ENCODE measurements at places on chromosomes 4 and X. TPM values are rescaled to one million over a fixed set of nuclear protein-coding genes. Genes with fewer than 3 reads are reported as not detected.

DNA sequence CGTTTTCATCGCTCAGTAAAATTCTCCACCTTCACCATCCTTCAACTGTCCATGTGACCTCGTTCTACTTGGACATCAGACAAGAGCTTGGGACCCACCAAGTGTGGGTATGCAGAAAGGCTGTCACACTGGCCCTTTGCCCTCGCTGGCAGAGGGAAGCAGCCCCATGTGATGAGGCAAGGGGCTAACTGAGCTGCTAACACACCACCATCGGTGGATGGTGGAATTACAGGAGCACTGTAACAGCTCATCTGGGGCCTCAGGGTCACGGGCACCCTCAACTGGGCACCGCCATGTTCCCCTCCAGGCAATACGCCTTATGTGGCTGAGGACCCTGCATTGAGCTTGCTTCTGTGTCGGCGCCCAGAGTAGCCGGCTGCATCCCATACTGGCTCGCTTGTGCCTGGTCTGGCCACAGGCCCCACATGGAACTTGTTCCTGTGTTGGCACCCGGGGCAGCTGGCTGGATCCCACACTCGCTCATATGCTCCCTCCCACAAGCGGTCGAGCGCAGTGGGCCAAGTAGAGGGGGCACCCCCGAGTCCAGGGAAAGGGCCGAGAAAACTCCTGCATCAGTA, 109.5 kb downstream of the TAB3 start:
- DNase-seq, result no peak

- DNase-seq, result no peak
Observed at GRCh38 chrX:70456256-70456655, 11.6 kb downstream of the DLG3 start.

GRCh38 chrX:49059681-49060085, 884 bp downstream of the CCDC120 start:
- no peak for DNase-seq

DNA sequence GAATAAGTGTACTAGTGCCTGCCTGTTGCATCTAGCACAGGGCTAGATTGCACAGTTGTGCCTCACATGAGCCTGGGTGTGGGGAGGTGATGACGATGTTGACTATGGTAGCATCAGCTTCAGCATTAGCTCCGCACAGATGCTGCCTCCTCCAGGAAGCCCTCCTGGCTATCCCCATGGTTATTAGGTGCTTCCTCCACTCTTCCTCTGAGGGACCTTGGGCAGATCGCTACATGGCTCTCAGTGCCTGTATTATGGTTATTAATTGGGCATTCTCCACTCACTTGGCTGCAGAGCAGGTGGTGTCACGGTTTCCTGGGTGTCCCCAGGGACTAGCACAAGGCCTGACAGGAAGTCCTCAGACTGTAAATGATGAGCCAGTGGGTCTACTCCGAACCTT, 325.6 kb downstream of the ARHGAP10 start:
- no peak for DNase-seq

DNA sequence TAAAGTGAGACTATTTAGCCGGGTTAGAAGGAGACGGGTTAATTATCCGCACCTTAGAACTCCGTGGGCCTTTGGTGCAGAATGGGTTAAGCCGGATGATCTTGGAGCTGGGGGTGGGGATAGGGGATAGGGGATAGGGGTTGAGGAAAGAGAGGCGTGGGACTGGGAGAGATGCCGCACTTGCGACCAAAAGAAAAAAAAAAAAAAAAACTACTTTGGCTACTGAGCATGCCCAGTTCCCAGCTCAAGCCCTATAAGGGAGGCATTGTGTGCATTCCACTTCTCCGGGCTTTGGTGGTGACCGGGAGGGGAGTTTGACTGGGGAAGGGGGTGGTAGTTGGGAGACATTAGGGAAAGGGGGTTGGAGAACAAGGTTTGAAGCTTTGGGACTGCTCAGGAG, at the start of gene SLITRK4:
Gene SLITRK4 (minus strand): TSS at position 187 of the 400 bp plus-strand sequence. CDS start 4,993 bp downstream, outside the sequence.
- DNase-seq, result peak; percentile 78

DNA sequence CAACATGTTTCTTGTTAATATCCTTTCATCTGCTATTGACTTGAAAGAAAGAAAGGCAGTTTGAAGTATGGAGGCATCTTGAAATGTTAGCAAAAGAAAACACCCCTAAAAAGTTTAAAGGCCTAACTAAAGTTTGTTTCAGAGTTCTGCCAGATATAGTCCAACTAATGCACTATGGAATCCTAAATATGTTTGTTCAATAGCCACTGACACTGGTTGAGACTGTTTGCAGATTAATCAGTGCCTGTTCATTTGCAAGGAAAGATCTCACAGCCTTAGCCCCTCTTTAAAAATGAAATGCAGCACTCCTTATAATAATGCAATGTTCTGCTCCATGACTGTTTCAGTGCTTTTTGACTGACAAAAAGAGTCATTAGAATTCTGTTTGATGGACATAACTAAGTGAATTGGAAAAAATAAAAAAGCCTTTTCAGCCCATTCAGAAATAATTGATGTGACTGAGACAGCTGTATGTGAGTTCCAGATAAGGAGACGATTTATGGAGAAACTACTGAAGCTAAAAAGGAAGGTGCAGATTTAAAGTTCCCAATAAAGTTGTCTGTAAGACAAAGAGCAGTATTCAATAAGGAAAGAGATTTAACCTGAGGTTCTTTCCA, 192.0 kb downstream of the PCDH7 start:
- no peak for DNase-seq

DNA sequence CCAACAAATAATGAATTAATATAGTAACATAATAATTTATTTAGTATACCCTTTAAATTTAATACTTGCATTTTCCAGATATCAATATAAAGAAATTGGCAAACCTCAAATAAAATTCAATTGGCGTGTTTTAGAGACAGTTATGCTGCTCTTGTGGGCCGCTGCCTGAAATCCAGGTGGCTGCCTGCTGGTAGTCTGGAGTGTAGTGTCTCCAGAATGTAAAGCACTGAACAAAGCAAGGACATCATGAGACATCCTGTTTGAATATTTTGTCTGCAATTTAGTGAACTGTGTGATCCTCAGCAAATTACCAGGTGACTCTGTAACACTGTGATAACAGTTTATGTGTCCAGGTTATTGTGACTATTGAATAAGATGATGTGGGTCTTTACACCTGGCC, 29.9 kb downstream of the ZFP42 start:
- DNase-seq, result no peak

DNA sequence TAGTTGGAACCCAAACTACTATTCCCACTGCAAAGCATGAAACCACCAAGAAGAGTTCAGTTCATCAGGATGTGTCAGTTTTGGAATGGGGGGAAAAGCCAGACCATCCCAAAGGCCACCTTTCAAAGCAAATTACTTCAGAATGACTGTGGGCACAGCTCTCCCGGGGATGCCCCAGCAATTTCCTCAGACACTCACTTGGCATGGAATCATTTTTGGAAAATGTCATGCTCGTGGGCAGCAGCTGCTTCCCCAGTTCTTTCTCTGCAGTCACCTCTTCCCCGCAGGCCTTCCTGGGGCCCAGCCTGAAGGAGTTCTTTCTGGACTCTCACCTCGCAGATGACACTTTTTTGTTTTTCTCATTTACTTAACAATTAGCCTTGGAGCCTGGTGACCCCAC, 350.3 kb downstream of the NR3C2 start:
- no peak for DNase-seq

GRCh38 chr4:119656342-119656741, 27.7 kb upstream of the PDE5A start:
- DNase-seq, result no peak

- peak; percentile 29 for DNase-seq
Observed at GRCh38 chrX:132592880-132593279, 104.0 kb upstream of the MBNL3 start.

DNA sequence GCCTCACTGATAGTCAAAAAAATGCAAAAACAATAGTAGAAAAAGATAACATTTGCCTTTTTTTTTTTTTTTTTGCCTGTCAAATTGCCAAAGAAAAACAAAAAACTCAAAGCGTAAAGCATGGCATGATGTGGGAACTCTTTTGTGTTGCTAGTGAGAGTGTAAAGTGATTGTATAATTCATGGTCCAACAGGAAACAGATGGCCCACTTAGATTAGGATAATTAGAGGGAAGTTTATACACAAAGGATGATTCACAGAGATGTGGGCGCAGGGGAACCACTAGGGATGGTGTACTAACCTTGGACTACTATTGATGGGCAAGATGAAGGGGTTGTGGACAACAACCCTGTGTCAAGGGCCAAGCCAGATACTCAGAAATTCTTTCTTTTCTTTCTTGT, 16.4 kb downstream of the MCUB start:
- DNase-seq, result no peak

- no peak for DNase-seq
Observed at GRCh38 chr4:70765368-70765767, 43.6 kb downstream of the RUFY3 start.

- no peak for DNase-seq
Observed at GRCh38 chr4:81485310-81485980, 13.7 kb upstream of the RASGEF1B start.

DNA sequence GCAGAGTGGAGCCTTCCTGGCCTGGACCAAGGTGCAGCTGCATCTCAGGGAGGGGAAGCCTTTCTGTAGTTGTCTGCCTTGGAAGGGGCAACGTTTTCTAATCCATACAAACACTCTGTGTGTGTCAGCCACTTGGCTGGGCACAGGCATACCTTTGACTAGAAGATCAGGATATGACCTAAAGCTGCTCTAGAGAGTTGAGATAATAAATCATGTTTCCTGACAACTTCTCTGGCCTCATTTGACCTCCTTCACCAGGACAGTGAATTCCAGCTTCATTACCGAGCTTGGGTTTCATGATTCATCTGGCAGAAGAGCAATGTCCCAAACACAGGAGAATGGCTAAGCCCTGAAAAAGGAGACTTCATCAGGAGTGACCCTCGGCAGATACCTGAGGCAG, 89.6 kb upstream of the KIT start:
- no peak for DNase-seq

GRCh38 chr4:155592938-155593297, 73.7 kb upstream of the GUCY1A1 start:
- no peak for DNase-seq

DNA sequence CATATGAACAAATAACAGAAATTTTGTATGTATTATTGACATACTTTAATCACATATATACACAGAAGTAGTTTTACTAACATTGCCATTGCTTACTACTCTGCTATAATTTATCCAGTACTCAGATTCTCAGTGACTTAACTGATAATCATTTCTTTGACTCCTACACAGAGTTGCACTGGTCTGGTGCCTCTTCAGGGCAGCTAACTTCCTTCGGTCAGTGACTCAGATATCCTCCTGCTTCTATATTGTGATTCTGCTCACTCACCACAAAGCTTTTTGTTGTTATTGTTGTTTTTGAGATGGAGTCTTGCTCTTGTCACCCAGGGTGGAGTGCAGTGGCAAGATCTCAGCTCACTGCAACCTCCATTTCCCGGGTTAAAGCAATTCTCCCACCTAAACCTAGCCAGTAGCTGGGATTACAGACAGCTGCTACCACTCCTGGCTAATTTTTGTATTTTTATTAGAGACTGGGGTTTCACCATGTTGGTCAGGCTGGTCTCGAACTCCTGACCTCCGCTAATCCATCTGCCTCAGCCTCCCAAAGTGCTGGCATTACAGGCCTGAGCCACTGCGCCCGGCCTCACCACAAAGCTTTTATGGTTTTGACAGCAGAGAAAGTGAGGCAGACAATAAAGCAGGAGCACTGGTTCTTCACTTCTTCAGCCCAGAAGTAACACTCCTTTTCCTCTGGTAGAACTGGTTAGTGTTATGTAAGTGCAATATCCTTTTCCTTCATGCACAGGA, 499.3 kb downstream of the EPHA5 start:
- DNase-seq, result peak; percentile 0

- no peak for DNase-seq
Observed at GRCh38 chr4:146442801-146443200, 78.9 kb downstream of the SLC10A7 start.

GRCh38 chr4:155995069-155995468, 41.4 kb upstream of the CTSO start:
- no peak for DNase-seq

GRCh38 chr4:86917212-86918039, 17.4 kb upstream of the AFF1 start:
- no peak for DNase-seq

- peak; percentile 58 for DNase-seq
Observed at GRCh38 chr4:1177274-1178141, 5.1 kb upstream of the SPON2 start.

DNA sequence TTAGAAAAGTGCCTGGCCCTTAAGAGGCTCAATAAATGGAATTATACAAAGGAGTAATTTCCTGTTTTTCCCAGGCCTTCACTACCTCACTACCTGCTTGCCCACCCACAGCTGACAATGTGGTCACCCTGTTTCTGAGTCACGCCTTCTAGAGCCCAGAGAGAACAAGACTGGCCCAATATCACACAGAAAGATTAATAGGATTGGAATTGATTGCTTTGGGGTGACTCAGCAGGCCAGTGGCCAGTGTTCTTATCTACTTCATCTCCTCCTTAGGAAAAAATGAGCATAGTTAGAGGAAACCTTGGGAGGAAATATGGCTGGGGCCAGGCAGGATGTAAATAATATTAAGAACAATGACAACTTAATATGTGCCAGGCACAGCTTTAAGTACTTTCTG, 4.5 kb upstream of the FGF16 start:
- no peak for DNase-seq

DNA sequence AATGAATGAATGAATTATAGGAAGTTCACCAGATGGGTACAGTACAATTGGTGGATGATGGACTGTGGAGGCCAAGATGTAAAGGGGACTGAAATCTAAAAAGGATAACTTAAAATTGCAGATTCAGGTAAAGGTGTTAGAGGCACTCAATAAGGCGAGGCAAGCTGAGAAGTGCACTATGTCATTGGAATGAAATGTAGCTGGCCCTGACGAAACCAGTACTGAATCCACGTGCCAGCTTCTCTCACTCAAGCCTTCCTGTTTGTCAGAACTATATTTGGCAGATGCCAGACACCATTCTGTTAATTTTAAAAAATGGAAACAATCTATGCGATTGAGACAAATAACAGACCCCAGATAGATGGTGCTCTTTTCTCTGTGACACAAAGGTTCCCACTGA, 1039.1 kb upstream of the TENM3 start:
- DNase-seq, result no peak

GRCh38 chr4:7463566-7464258, 29.0 kb upstream of the PSAPL1 start:
- DNase-seq, result no peak

DNA sequence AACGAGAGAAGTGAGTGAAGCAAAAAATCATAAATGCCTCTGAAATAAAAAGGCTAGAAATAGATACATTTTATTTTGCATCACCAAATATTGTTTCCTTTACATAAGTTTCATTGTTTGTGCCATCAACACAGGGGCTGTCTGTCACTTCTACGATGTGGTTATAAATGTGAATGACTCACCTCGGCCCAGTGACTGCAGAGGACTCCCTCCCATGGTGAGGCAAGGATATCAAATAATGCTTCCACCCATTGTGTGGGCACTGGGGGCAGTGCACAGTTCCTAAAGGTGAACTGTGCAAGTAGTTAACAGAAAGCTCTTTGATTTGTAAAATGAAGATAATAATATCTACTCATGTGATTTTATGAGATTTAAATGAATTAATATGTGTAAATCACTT, 230.3 kb upstream of the NEIL3 start:
- DNase-seq, result no peak

Gene ART3
- polyA plus RNA-seq, result not detected

Gene GAB3
- polyA plus RNA-seq, result 0.95 TPM

Gene CACNA1F
- polyA plus RNA-seq, result 0.15 TPM

Gene SMIM10L2A
- 8.2 TPM for polyA plus RNA-seq

Gene RAI2
- polyA plus RNA-seq, result 18.3 TPM

Gene ZBTB49
- 2.8 TPM for polyA plus RNA-seq

Gene FMR1NB
- not detected for polyA plus RNA-seq

Gene VBP1
- 53.8 TPM for polyA plus RNA-seq

Gene GIMD1
- not detected for polyA plus RNA-seq

Gene EDNRA
- polyA plus RNA-seq, result 3.2 TPM

Gene FSTL5
- polyA plus RNA-seq, result 0.09 TPM

Gene ETDA
- polyA plus RNA-seq, result not detected

Gene ATRX
- 6.0 TPM for polyA plus RNA-seq

Gene TEX13A
- not detected for polyA plus RNA-seq

Gene VEGFD
- polyA plus RNA-seq, result 1.2 TPM

Data from kidney (tissue), 22 donors.